ENCODE measurements at places on chromosomes 6 and 20. TPM values are rescaled to one million over a fixed set of nuclear protein-coding genes. Genes with fewer than 3 reads are reported as not detected.

DNA sequence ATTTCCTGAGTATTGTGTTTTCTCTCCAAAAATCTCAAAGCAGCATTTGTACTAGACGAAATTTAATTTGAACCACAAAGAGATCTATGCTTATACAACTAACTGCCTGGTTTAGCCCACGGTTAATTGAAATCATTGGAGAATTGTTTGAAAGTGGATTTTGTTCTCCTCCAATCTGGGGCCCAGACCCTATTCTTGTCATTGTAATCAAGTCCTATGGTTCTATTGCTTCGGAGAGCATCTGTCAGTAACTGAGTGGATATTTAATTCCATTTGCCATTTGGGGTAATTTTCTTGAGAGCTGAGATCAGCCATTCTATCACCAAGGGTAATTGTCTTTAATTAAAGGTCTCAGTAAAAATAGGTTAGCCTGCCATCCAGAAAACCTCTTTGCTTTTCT, 117.0 kb upstream of the KCNG1 start:
- DNase-seq: no peak
- H3K4me3 ChIP-seq: no peak overlapping the region
- no peak overlapping the region for H3K27ac ChIP-seq
- H3K4me1 ChIP-seq: no peaks in the 10 kb centered on the region
- no peaks in the 10 kb centered on the region for H3K36me3 ChIP-seq
- no peaks in the 10 kb centered on the region for H3K27me3 ChIP-seq

DNA sequence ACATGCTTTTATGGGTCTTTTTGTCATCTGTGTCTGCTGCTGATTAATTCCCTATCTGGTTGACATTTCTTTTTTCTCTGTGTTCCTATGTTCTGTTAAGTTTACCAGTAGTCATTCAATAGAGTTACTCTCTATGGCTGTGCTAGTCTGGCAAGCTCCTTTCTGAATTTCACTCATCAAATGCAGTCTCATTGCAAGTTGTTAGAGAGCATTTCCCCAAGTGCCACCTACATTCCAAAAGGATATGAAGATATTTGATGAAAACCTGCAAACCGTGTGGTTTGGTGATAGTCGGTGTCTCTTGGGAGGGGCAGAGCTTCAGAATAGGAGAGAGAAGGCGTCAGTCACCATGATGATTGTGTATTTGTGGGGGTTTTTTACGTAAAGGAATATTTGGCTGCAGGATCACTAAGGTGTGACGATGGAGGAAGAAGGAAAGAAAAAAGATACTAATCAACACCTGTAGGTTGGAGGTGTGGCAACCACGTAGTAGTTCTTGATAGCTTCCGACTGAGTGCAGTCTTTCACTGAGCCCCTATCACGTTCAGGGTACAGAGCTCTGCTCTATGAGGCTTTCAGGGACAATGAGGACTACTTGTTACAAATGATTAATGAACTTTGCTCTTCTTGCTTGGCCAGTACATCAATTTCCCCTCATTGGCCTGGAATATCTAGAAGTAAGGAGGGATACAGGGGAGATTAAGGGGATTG, 73.1 kb upstream of the TNFAIP3 start:
- H3K4me3 ChIP-seq: no peak overlapping the region
- H3K4me1 ChIP-seq: no peaks in the 10 kb centered on the region
- no peak for DNase-seq
- no peaks in the 10 kb centered on the region for H3K36me3 ChIP-seq
- H3K27ac ChIP-seq: no peak overlapping the region
- H3K27me3 ChIP-seq: no peaks in the 10 kb centered on the region

DNA sequence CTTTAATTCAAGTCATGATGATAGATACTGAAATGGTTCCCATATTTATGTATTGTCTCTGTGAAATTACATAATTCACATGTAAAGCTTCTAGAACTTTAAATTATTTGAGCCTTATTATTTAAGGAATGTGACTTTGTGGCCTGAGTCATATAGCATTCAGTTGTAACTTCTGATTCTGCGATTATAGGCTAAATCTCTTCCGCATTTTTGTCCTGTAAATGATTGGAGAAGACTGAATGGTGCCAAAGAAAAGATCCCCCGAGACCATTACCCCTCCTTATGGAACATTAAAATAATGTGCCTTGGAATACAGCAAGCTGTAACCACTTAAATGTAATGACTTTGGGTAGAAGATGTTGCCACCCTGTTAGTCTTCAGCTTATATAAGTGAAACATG, 63.3 kb upstream of the MAP7 start:
- no peak overlapping the region for H3K27ac ChIP-seq
- no peaks in the 10 kb centered on the region for H3K36me3 ChIP-seq
- DNase-seq: peak; percentile 30

- no peak overlapping the region for H3K4me3 ChIP-seq
- no peaks in the 10 kb centered on the region for H3K36me3 ChIP-seq
- no peaks in the 10 kb centered on the region for H3K27me3 ChIP-seq
- DNase-seq: no peak
- no peak overlapping the region for H3K27ac ChIP-seq
These were observed 216.0 kb downstream of the ZFAND3 start for GRCh38 chr6:38035478-38035877.

GRCh38 chr20:4581838-4582237, 139.9 kb upstream of the PRND start:
- no peaks in the 10 kb centered on the region for H3K36me3 ChIP-seq
- no peak for DNase-seq
- no peak overlapping the region for H3K27ac ChIP-seq
- H3K4me1 ChIP-seq: no peaks in the 10 kb centered on the region

GRCh38 chr6:131412960-131413830, 159.8 kb upstream of the ARG1 start:
- no peaks in the 10 kb centered on the region for H3K4me1 ChIP-seq
- no peaks in the 10 kb centered on the region for H3K36me3 ChIP-seq
- no peak for DNase-seq
- no peak overlapping the region for H3K27ac ChIP-seq
- no peak overlapping the region for H3K4me3 ChIP-seq
- no peaks in the 10 kb centered on the region for H3K27me3 ChIP-seq

GRCh38 chr6:27668442-27669294, 195.8 kb upstream of the ZNF184 start:
- peaks cover 67% of the 10 kb centered on the region for H3K27me3 ChIP-seq
- H3K36me3 ChIP-seq: no peaks in the 10 kb centered on the region
- no peaks in the 10 kb centered on the region for H3K4me1 ChIP-seq
- H3K27ac ChIP-seq: no peak overlapping the region
- H3K4me3 ChIP-seq: no peak overlapping the region

- no peaks in the 10 kb centered on the region for H3K4me1 ChIP-seq
- no peaks in the 10 kb centered on the region for H3K27me3 ChIP-seq
- DNase-seq: peak; percentile 67
These were observed at the start of gene TPMT for GRCh38 chr6:18154507-18155149. Gene TPMT, minus strand, starts transcription at chr6:18155077. Its CDS starts 5,950 bp downstream, at chr6:18149127.

DNA sequence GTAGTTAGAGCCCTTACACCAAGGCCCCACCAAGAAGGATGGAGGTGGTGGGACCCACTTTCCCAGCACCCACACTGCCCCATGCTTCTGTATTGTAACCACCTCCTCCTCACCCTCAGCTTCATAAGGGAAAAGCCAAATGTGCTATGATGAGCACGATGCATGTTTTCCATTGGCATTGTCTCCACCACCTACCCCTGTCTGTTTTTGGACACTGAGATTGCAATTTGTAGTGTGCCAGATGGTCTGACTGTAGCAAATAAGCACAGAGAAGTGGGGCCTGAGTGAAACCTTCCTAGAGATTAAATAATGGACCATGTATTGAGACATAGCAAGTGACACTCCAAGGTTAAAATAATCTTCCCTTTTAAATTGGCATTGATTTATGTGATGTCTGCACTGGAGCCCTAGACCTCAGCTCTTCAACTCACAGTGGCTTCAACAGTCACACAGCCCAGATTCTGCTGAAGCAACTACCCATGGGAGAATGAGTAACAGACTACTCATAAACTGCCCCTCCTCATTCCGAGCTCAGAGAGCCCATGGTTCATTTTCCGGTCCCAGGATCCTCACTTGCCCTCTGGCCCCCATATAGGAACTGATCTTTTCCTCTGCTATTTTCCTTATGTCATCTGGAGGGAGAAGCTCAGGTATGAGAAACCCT, 177.9 kb downstream of the COL9A1 start:
- no peak overlapping the region for H3K4me3 ChIP-seq
- H3K27ac ChIP-seq: peak overlapping the region; percentile 66
- no peak for DNase-seq

DNA sequence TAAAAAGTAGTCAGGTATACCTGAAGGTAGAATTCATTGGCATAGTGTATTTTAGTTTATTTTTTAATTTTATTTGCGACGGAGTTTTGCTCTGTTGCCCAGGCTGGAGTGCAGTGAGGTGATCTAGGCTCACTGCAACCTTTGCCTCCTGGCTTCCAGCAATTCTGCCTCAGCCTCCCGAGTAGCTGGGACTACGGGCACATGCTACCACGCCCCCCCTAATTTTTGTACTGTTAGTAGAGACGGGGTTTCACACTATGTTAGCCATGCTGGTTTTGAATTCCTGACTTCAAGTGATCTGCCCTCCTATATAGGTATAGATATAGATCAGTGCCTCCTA, 102.8 kb upstream of the PRSS16 start:
- H3K4me3 ChIP-seq: no peak overlapping the region
- no peaks in the 10 kb centered on the region for H3K4me1 ChIP-seq
- H3K36me3 ChIP-seq: no peaks in the 10 kb centered on the region
- H3K27me3 ChIP-seq: no peaks in the 10 kb centered on the region
- H3K27ac ChIP-seq: no peak overlapping the region

DNA sequence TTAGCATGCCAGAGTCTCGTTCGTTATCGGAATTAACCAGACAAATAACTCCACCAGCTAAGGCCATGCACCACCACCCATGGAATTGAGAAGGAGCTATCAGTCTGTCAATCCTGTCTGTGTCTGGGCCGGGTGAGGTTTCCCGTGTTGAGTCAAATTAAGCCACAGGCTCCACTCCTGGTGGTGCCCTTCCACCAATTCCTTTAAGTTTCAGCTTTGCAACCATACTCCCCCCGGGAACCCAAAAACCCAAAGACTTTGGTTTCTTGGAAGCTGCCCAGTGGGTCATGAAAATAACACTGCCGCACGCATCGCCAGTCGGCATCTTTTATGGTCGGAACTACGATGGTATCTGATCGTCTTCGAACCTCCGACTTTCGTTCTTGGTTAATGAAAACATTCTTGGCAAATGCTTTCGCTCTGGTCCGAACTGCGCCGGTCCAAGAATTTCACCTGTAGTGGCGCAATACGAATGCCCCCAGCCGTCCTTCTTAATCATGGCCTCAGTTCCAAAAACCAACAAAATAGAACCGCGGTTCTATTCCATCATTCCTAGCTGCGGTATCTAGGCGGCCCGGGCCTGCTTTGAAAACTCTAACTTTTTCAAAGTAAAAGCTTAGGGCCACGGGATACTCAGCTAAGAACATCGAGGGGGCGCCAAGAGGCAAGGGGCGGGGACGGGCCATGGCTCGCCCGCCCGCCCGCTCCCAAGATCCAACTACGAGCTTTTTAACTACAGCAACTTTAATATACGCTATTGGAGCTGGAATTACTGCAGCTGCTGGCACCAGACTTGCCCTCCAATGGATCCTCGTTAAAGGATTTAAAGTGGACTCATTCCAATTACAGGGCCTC, 1958.5 kb upstream of the DEFB115 start:
- DNase-seq: no peak
- H3K27me3 ChIP-seq: no peaks in the 10 kb centered on the region

GRCh38 chr20:21397341-21398108, at the start of gene NKX2-4:
Gene NKX2-4, minus strand, starts transcription at chr20:21397526. Its CDS starts 127 bp downstream, at chr20:21397399.
- no peaks in the 10 kb centered on the region for H3K4me1 ChIP-seq
- no peak within 1 kb of the TSS for H3K27ac ChIP-seq
- H3K36me3 ChIP-seq: no peaks in the 10 kb centered on the region
- H3K27me3 ChIP-seq: peaks cover 71% of the 10 kb centered on the region
- no peak within 1 kb of the TSS for H3K4me3 ChIP-seq

- no peaks in the 10 kb centered on the region for H3K27me3 ChIP-seq
- peaks cover 3% of the 10 kb centered on the region for H3K4me1 ChIP-seq
- no peak for DNase-seq
- H3K4me3 ChIP-seq: no peak overlapping the region
These were observed 88.0 kb downstream of the CDS2 start for GRCh38 chr20:5214826-5215225.

- H3K27ac ChIP-seq: no peak overlapping the region
- H3K27me3 ChIP-seq: no peaks in the 10 kb centered on the region
- DNase-seq: no peak
- no peaks in the 10 kb centered on the region for H3K36me3 ChIP-seq
- no peak overlapping the region for H3K4me3 ChIP-seq
- no peaks in the 10 kb centered on the region for H3K4me1 ChIP-seq
These were observed 47.5 kb downstream of the SNRNP48 start for GRCh38 chr6:7637533-7637932.

DNA sequence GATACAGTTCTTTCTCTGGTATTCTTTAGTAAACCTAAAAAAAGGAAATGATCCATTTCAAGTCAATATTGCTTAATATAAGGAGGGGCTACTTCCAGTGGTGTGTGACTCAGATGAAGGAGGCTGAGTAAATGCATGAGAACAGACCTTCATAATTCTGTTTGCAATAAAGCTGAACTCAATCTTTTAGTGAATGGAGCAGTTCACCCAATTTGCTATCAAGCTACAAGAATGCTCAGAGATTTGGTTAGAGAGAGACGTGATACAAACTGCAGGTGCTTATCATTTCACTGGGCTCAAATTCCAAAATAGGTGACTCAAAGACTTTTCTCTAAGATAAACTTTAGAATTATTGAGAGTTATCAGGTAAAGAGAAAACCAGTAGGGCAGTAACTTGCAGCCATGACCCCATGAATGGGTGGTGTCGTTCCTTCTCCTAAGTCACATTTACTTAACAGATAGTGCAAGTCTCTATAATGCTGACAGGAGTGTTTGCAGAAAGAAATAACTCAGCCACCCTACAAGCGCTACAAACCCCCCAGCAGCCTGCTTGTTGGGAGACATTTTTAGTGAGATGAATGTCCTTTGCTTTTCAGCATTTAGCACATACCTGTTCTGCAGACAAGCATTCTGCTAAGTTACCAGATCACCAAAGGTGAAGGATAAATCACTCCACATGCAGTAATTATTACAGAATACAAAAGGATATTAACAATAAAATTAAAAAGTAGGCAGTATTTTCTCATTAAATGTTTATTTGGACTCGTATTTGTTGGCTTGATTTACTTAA, 16.4 kb upstream of the BLOC1S5 start:
- H3K27me3 ChIP-seq: no peaks in the 10 kb centered on the region
- DNase-seq: no peak
- H3K36me3 ChIP-seq: no peaks in the 10 kb centered on the region
- peak overlapping the region; percentile 72 for H3K27ac ChIP-seq
- H3K4me3 ChIP-seq: no peak overlapping the region
- peaks cover 37% of the 10 kb centered on the region for H3K4me1 ChIP-seq

GRCh38 chr6:98931696-98932095, 16.1 kb downstream of the FBXL4 start:
- no peaks in the 10 kb centered on the region for H3K27me3 ChIP-seq
- no peak for DNase-seq
- H3K27ac ChIP-seq: no peak overlapping the region
- H3K36me3 ChIP-seq: no peaks in the 10 kb centered on the region

RNF39 gene
- total RNA-seq: 1.3 TPM

THEMIS gene
- total RNA-seq: 3.3 TPM

ADGRF5 gene
- total RNA-seq: 51.7 TPM

FANCE gene
- 2.7 TPM for total RNA-seq

All from kidney (tissue), 22 donors.